Brain pericyte (primary cell): ENCODE measurements at places on chromosomes 5 and 9.

DNA sequence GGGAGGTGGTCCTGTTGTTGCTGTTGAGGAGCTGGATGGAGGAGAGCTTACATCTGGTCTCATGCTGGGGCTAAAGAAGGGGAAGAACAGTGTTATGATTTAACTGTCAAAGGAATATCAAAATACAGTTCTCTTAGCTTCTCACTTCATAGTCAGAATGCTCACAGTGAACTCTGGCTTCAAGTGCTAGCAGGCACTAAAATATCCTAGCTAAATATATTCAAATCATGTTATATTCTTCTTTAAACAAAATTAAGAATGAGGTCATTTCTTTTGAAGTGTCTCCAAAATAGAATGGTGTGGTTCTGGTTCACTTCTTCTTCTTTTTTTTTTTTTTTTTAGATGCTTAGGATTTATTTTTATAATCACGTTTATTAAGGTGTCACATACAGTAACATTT is 89.4 kb downstream of the NR3C1 start:
- no peak for DNase-seq

GRCh38 chr5:154044581-154044980 is 5.8 kb downstream of the MFAP3 start:
- no peak for DNase-seq

GRCh38 chr5:174151599-174152181 is 106.2 kb downstream of the NSG2 start:
- no peak for DNase-seq

GRCh38 chr5:141623611-141624010 is 4.8 kb upstream of the DIAPH1 start:
- DNase-seq, result no peak
